Effector memory CD4-positive, alpha-beta T cell (primary cell): ENCODE measurements at places on chromosomes 2 and 18.
A peak's percentile ranks its signal among the peaks of the same experiment; 100 is the strongest.

DNA sequence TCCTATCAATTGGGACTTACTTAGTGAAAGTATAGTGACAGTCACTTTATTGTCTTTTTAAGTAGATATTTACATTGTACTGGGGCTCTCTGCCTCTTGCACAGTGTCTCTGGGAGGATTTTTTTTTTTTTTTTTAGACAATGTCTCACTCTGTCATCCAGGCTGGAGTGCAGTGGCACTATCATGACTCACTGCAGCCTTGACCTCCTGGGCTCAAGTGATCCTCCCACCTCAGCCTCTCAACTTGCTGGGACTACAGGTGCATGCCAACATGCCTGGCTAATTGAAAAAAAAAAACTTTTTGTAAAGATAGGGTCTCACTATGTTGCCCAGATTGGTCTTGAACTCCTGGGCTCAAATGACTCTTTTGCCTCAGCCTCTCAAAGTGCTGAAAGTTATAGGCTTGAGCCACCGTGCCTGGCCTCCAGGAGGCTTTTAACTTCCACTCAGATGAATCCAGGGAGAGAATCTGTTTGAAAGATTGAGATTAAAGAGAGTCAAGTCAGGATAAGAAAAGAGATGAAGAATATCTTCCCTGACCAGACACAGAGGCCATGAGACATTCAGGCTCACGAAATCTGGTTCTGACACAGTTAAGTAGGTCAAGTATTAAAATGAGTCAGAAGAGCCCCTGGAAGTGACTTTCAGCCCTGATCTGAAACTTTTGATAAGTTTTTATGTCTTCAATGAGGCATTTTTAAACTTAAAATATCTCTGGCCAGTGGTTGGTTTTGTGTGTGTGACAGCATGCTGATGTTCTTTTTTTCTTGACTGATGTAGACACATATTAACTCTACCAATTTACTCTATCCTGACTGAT lies 18.3 kb downstream of the ARHGEF33 start:
- no peak for DNase-seq

- DNase-seq: peak; percentile 45
Observed at GRCh38 chr18:48913201-48913600, 37.6 kb downstream of the SMAD7 start.

DNA sequence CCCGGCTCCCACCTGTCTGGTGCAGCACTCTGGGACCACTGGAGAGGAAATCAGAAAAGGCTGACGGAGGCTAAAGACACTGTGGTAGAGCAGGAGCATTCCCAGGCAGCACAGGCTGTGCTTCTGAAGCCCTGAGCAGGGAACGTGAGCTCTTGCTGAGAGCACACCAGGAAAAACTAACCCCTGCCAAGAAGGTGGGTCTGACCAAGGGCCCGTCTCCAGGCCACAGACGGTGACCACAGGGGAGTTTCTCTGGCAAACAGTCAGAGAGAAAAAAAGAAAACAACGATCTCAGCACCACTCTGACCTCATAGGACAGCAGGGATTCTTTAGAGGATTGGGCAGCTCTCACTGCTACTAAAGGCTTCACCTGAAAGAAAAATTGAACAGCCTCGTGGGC lies 201.4 kb downstream of the AFF3 start:
- DNase-seq: no peak

DNA sequence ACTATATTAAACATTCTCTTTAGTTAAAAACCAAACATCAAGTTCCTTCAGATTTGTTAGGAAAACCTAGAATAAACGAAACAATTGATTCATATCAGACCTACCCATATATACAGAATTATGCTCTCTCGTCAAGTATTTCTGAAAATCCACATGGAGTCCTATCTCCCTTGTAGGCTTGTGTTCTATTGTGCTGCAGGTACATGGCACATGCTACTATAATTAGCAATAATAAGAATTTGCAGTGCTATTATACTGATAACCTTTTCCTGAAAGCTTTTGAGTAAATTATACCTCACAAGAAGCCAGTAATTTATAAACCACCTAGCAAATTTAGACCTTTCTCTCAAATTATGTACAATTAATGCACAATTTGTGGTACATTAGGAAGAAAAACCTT lies 158.6 kb upstream of the STK17B start:
- DNase-seq: no peak

- no peak for DNase-seq
Observed at GRCh38 chr2:200172944-200173581, 133.4 kb upstream of the SPATS2L start.

GRCh38 chr2:60391649-60392375 lies 161.6 kb downstream of the BCL11A start:
- no peak for DNase-seq

- no peak for DNase-seq
Observed at GRCh38 chr2:17257189-17257909, 260.9 kb downstream of the RAD51AP2 start.
